Mesothelial cell of epicardium (in vitro differentiated cells): ENCODE measurements at places on chromosomes 1 and 21.

DNA sequence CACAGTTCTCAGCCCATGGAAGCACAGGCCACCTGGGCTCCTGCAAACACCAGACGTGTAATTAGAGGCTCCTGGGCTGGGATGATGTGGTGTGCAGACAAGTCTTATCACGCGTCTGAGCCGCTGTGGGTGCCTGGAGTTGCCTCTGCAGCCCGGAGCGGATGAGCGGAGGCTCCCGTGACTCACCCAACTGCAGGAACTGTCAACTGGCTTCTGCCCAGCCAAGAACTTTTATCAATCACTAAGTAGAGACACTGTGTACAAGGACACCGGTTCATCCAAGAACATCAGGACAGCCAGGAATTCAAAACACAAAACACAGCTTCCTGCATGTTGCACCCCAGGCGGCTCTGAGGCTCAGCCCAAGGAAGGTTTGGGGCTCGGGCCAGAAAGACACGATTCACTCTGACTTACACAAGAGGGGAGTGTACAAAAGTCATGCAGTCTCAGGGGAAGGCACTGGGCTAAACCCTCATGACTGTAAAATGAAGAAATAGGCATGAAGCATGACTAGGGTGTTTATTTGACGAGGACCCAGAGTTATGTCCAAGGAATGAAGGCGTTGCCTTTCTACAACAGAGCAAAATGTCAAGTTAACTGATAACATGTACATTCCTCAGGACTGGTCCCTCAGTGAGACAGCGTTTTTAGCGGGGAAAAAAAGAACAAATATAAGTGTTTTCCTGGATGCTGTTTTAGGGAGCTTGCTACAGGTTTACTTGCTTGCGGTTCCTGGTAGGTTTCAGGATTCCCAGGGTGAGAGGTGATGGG, 21.1 kb downstream of the ERRFI1 start:
- no peak for DNase-seq

DNA sequence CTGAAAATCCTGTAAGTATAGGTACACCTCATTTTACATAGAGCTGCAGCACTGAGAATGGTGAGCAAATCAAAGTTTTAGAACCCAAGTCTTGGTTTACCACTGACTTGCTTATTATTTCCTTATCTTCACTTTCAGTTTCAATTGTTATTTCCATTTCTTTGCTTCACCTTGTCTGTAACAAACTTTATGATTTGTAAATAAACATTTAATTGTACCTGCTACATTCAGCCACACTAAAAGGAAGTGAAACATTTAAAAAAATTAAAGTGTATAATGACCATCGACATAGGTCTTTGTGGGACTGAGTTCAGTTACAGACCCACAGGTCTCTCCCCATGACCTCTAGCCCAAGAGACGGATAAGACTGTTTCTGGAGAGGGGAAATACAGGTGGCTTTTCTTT, 34.4 kb downstream of the LGR6 start:
- DNase-seq = no peak

DNA sequence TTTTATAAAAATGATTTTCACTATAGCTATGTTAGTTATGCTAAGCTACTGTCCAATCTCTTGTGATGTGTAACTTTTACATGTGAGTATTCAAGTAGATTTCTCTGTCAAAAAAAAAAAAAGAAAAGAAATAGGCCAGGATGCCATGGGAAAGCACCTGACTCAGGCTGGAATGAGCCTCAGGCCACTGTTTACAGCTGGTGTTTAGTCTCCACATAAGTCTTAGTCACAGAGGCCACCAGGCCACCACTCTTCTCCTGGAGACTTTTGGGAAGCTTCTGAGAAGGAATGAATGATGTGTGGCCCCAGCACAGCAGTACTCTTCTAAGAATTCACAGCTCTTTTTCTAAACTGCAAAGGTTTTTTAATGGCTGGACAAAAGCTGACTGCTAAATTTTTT, 48.9 kb downstream of the CHML start:
- no peak for DNase-seq

DNA sequence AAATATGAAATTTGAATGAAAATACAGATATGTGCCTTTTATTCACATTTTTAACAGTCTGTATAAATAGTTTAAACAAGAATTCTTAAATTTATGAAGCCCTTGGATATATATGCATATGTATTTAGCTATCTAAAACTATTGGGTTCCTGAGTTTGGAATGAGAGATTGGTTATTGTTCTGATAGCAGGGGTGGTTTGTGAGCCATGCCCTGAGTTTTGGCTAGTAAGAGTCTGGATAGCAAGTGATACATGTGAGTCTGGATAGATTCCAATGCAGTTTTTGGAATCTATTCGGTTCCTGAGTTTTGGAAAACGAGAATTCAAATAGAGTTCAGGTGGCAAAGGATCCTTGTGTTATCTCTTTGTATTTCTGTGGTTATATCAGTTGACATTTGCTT, 2.8 kb downstream of the MAN1A2 start:
- DNase-seq = no peak

DNA sequence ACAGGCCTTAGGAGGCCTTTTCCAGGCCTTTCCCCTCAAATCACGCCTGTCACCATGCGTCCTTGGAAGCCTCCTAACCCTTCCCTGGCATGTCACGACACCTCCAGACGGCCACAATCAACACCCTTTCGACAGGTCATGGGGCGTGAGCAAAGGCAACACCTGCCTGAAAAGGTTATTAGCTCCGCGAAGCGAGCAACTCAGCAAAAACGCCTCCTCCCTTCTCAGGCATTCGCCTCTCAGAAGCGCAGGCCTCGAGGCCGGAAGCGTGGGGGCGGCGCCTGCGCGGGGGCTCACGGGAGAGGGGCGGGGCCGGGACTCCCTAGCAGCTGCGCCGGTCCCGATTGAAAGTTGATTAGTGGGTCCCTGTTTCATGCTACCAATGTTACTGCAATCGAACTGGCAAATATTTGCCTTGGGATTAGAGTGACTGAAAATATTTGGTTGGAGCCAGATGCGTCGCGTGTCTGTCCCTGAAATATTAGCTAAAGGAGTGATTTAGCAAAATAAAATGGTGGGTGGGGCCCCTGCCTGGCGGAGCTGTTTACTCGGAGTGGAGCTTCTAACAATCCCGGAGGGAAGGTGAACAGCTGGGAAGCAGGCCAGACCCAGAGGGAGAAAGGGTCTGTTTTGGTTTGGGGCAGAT, 44.9 kb downstream of the GFI1 start:
- no peak for DNase-seq

GRCh38 chr1:172812118-172812517, 153.2 kb downstream of the FASLG start:
- no peak for DNase-seq

DNA sequence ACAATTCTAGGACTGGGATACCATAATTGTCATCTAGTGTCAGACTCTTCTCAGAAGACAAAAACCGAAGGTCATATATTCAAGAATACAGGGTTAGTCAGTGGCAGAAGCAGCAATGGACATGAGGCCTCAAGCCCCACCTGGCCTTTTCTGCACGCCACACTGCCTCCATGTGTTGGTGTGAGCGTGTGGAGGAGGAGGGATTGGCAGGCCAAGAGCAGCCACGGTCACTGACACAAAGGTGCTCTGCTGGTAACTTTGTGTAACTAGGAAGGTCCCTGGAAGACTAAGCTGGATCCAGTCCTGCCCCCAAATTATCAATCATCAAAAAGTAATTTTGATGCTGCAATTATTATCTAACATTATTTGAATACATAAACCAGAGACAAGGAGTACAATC, 34.9 kb downstream of the HSF2BP start:
- DNase-seq = no peak

DNA sequence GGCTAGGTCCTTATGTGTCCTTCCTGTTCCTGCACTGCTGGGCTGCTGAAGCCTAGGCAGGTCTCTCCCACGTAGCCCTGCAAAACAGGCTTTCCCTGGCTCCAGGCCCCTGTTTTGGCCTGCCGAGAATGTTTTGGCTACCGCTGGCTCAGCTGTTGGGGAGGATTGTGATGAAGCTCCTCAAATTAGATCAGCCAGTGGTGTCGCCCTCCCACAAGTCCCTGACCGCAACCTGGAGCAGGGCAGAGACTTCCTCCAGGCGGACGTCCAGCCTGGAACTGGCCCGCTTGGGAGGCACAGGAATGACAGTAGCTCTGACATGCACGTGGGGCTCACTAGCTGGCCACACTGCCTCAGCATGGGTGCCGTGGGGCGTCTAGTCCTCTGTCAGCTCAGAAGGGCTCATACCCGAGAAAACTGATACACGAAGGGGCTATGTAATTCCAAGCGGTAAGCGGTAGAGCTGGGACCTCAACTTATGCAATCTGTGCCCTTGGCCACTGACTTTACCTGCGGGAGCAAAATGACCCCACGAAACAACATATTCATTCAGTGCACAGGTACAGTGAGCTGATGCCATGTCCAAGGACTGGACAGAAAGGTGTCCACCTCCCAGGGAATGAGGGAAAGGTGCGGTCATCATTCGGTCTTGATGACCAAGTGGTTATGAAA, 26.6 kb downstream of the DHRS3 start:
- no peak for DNase-seq

DNA sequence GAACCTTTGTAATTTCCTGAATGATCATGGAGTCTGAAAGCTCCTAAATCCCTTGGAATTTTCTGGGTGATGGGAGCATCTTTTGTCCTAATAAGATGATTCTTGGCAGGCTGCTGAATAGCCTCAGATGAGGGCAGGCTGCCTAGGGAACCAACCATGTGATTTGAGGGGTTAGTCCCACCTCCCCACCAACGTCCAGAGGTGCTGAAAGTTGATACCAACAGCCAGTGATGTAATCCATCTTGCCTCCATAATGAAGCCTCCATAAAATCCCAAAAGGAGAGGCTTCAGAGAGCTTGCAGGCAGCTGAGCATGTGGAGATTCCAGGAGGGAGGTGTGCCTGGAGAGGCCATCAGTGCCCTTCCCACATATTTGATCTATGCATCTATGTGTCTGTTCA, 43.7 kb downstream of the GTF2B start:
- no peak for DNase-seq

- no peak for DNase-seq
These were observed 106.8 kb downstream of the ZBTB18 start for GRCh38 chr1:244157731-244158438.

DNA sequence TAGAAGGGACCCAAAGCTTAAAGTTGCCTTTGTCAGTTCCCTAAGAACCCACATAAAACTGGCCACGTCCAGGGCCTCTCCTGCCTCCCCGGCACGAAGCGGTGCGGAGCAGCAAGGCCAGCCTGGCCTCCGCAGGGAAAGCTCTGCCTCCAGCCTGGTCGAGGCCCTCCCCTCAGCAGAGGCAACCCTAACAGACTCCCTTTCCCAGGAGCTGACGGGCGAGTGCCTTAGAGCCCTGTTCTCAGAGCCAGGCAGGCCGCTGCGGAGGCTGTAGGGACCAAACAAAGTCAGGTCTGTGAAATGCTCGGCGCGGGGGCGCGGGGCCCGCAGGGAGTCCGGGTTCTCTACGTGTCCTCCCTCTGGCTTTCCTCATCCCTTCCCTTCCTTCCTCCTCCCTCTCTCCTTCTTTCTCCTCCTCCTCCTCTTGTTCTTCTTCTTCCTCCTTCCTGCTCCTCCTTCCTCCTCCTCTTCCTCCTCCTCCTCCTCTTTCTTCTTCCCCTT, 40.7 kb downstream of the RIPK4 start:
- no peak for DNase-seq

GRCh38 chr1:62144238-62144831, 50.3 kb upstream of the L1TD1 start:
- DNase-seq = no peak

DNA sequence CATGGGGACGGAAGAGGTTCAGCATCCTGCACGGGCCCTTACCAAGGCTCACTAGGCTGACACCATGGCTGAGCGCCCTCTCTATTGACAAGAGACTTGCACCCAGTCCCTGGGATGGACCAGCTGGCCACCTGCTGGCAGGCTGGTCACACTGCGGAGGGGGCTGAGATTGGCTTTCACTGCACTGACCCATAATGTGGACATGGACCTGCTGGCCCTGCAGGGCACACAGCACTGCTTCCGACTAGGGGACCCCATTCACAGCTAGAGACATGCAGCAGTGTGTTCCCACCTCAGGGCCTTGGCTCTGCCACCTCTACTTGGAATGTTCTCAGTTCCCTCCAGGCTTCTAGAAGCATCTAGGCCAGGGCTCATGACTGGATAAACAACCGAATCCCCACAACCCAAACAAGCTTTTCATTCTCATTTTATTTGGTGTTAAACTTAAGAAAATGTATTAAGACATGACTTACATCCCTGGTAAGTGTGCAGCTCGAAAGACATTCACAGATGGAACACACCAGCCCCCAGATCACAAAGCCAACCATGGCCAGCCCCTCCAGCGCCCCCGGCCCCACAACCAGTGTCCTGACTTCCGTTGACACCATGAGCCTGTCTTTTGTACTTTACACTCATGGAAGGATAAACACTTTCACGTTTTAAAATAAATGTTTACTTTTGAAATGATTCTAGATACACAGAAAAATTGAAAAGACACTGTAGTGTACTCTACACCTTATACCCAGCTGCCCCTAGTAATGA, 9.3 kb upstream of the SRARP start:
- DNase-seq = no peak

DNA sequence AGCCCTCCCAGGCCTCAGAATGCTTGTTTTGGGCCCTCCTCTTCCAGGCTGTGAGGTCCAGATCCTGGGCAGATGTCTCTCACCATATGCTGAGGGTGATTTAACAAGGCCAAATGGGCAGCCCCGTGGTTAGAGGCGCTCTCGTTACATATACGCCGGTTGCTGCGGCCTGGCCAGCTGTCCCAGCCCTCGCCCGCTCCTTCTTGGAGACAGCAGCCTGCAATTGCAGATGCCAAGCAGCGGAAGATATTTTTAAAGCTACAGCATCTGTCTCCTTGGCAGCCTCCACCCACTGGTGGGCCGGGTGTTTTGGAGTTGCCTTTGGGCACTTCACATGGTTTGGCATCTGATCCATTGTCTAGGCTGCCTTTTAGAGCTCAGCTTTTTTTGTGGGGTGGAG, 178.8 kb upstream of the NFIA start:
- no peak for DNase-seq

DNA sequence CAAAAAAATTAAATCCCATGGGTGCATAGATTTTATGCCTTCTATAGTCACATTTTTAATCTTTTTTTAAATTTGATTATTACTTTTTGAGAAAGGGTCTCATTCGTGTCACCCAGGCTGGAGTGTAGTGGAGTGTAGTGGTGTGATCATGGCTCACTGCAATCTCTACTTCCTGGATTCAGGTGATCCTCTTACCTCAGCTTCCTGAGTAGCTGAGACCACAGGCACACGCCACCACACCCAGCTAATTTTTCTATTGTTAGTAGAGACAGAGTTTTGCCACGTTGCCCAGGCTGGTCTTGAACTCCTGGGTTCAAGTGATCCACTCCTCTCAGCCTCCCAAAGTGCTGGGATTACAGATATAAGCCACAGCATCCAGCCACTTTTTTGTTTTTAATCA, 10.4 kb downstream of the CBR3 start:
- DNase-seq = no peak

DNA sequence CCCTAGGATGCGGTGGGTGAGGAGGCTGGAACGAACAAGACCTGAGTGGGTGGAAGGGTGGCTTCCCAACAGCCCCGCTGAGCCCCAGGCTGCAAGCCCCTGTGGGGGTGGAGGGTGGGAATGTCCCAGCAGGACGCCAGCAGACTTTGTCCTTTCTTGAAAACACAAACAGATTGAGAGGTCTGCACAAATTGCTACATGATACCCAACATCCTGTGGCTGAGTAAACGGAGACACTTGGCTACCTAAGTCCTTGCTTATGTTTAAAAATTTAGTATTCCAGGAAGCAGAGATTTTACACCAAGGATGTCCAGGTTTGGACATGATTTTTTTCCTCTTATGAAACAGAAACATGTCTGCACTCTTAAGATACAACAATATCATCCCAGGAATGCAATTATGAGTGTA, 11.8 kb upstream of the F3 start:
- no peak for DNase-seq

GRCh38 chr1:18794561-18794960, 64.9 kb downstream of the TAS1R2 start:
- no peak for DNase-seq
